T-helper 2 cell treated with Interferon-gamma antibody and Interleukin-4, amounts not matched to agents 5 μg/mL and 100 μg/mL, for 36 hours (primary cell): ENCODE measurements at places on chromosomes 3 and 15.

DNA sequence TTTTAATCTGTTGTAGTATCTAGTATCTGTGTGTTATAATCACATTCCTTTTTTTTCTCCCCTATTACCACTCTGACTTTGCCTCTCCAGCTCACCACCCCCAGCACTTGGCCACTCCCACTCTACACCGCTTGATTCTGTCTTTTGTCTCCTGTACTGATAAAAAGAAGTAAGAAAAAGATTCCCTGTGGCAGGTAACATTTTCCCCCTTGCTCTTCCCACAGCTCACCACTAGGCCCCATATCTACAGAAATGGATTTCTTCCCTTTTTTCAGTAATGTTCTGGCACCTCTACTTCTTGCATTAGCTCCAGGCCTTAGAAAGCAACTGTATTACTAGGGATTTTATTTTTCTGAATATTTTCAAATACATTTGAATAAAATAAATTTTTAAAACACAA, 25.6 kb downstream of the KCNH8 start:
- H3K36me3 ChIP-seq = no peaks in the 10 kb centered on the region
- DNase-seq = no peak
- no peak overlapping the region for H3K27ac ChIP-seq
- H3K4me3 ChIP-seq = no peak overlapping the region

DNA sequence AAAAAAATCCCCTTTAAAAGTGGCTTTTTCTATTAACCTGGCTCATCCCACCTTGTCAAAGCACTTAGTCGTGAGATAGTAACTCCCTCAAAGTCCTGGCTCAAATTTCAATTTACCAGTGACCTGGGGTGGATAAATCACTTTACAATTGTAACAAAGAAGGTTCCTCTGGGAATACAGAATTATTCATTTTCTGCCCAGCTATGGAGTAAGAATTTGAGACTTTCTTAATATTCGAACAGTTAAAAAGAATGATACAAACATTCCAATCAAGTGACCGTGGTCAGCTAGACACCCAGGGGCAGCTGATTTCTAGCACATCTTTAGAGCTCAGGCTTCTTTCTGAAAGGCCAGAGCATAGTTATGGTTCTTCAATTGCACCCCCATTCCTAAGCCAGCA, 291.0 kb upstream of the TGFBR2 start:
- no peaks in the 10 kb centered on the region for H3K27me3 ChIP-seq
- no peak overlapping the region for H3K27ac ChIP-seq
- peaks cover 2% of the 10 kb centered on the region for H3K4me1 ChIP-seq
- no peak overlapping the region for H3K4me3 ChIP-seq
- no peaks in the 10 kb centered on the region for H3K36me3 ChIP-seq
- no peak for DNase-seq

DNA sequence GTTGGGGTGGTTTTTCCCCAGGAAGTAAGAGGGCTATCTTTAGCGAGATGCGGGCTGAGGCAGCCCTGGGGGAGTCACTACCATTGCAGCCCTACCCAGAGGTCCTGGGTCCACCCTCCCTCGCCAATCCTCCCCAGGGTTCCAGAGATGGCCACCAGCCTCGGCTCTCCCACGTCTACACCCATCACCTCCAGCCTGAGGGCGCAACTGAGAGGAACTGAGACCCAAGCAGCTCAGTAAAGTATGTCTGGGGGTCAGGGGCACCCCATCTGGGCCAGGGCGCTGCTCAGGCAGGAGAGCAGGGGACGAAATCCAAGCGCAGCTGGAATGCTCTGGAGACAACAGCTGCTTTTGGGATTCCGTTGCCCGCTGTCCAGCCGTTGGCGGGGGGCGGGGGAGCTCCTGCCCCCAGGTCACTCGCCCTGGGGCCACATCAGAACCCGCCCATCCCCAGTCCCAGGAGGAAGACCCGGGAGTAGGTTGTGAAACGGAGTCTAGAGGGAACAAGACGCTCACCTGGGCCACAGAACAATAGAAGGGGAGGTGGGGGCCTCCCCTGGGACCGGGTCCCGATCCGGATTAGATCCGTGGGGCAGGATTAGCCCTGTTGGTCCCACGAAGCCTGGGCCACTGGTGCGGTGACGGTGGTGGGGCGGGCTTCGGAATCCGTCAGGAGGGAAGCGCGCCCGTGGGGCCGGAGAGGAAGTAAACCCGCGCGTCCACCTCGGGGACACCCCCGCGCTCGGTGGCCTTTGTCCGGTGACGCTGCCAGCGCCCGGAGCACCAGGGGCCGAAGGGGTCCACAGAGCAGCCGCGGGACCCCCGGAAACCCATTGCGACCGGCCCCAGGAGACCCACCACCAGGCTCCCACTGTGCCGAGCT, 1.4 kb upstream of the NDUFAF3 start:
- H3K4me1 ChIP-seq = peaks cover 23% of the 10 kb centered on the region
- no peaks in the 10 kb centered on the region for H3K27me3 ChIP-seq
- peak overlapping the region; percentile 95 for H3K4me3 ChIP-seq
- peaks cover 43% of the 10 kb centered on the region for H3K36me3 ChIP-seq

DNA sequence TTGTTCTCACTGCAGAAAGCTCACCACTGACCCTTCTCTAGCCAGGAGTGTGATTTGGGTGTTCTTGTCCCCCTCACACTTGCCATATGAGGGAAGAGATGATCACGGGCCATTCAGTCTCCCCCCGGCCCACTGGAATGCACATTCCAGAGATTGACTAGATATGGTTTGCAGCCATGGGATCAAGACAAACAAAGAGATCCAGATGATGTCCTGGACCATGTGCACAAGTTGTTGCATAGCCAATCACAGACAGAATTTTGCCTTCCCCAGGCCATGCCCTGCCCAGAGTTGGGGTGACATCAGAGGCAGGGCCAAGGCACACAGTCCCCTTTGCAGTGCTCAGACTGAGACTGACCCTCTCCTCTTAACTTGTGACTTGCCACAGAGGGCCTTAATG, 14.8 kb downstream of the MUC13 start:
- peaks cover 28% of the 10 kb centered on the region for H3K27me3 ChIP-seq
- H3K36me3 ChIP-seq = no peaks in the 10 kb centered on the region
- DNase-seq = no peak
- H3K4me1 ChIP-seq = no peaks in the 10 kb centered on the region
- H3K27ac ChIP-seq = no peak overlapping the region

DNA sequence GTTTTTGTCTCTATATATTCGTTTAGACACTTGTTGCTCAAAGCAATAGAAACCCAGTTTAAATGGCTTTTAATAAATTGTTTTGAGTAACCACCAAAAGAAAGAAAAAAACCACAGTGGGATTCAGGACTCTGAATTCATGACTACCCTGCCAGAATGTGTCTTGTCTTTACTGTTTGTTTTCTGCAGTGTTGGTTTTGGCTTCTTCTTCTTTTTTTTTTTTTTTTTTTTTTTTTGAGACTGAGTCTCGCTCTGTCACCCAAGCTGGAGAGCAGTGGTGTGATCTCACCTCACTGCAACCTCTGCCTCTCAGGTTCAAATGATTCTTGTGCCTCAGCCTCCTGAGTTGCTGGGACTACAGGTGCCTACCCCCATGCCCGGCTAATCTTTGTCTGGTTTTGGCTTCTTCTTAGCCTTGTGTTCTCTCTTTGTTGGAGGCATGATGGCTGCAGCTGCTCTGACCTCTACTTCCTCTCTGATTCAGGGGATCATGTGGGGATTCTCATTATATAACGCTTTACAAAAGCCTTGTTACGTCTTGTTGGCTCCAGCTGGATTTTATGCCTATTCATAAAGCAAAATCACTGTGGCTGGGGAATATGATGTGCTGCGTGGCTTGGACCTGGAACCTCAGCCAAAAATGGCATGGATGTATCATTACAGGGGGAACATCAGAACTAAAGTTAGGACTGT, 54.0 kb downstream of the PLS1 start:
- H3K4me3 ChIP-seq = no peak overlapping the region
- no peak overlapping the region for H3K27ac ChIP-seq
- no peaks in the 10 kb centered on the region for H3K36me3 ChIP-seq
- no peaks in the 10 kb centered on the region for H3K27me3 ChIP-seq
- no peaks in the 10 kb centered on the region for H3K4me1 ChIP-seq
- DNase-seq = no peak

DNA sequence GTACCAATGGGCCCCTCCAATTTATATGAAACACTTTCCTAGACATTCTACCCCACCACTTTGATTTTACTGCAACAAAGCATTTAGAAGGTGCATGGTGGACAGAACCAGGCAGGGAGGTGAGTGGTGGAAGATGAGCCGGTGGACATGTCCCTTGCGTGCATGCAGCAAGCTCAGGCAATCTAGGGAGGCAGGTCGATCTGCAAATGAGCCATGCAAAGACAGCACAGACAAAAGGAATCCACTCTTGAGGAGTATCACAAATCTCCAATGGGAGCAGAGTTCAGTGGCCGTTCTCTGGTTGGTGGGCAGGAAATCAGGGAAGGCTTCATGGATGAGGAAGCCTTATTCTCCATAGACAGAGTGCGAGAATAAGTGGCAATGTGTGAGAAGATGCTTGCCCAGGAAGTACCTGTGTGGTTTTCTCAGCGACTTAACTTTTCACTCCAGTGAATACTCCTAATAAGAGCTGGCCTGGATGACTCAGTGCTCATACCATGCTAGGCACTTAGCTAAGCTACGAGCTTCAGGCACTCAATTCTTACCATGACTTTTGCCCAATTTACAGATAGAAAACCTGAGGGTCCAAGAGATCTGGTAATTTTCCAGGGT, 152.5 kb downstream of the FOXP1 start:
- H3K36me3 ChIP-seq = peaks cover 8% of the 10 kb centered on the region
- H3K27ac ChIP-seq = no peak overlapping the region
- DNase-seq = no peak
- H3K4me3 ChIP-seq = no peak overlapping the region
- H3K27me3 ChIP-seq = no peaks in the 10 kb centered on the region
